ENCODE measurements at places on chromosomes 16 and 17. TPM values are rescaled to one million over a fixed set of nuclear protein-coding genes. Genes with fewer than 3 reads are reported as not detected.

GRCh38 chr17:17840751-17841591, 4.2 kb upstream of the SREBF1 start:
- DNase-seq, result peak; percentile 69

- DNase-seq, result no peak
Measured at GRCh38 chr16:15516609-15517008, 82.2 kb downstream of the BMERB1 start.

- no peak for DNase-seq
Measured at GRCh38 chr17:4658478-4659305, 17.2 kb upstream of the ALOX15 start.

Gene PRRT2
- not detected for total RNA-seq

Gene SPATA22
- total RNA-seq, result not detected

- DNase-seq, result no peak
Measured at GRCh38 chr17:48718227-48718760, 4.0 kb downstream of the PRAC1 start.

GRCh38 chr17:73203135-73203787, 10.4 kb downstream of the COG1 start:
- DNase-seq, result no peak
